Inflammatory macrophage (primary cell): ENCODE measurements at places on chromosomes 2 and 18.

DNA sequence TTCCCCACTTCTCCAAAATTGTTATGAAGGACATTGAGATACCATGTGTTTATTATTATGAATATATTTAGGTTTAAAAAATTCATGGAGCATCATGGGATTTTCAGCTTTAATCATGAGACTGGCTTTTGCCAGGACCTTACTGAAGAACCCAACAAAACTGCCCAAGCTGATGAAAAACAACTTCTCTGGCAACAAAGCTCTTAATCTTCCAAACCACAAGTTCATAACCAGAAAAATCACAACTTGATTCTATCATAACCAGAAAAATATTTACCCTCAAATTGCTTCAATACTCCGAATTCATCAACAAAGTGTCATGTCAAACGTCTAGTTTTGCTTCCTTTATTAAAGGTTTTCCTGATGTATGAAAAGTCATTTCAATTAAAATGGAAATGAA lies 971.8 kb upstream of the ACVR2A start:
- no peak for DNase-seq

- DNase-seq = no peak
Observed at GRCh38 chr2:189287982-189288521, 108.5 kb upstream of the COL5A2 start.

- no peak for DNase-seq
Observed at GRCh38 chr2:217242947-217243346, 383.1 kb upstream of the TNP1 start.

- no peak for DNase-seq
Observed at GRCh38 chr2:232835687-232836208, 34.3 kb upstream of the SNORC start.
